ENCODE measurements at places on chromosomes 12 and 14.

GRCh38 chr14:24885410-24885913 lies 164.5 kb downstream of the STXBP6 start:
- DNase-seq: no peak

GRCh38 chr12:94969424-94969823 lies 34.1 kb downstream of the NDUFA12 start:
- no peak for DNase-seq

DNA sequence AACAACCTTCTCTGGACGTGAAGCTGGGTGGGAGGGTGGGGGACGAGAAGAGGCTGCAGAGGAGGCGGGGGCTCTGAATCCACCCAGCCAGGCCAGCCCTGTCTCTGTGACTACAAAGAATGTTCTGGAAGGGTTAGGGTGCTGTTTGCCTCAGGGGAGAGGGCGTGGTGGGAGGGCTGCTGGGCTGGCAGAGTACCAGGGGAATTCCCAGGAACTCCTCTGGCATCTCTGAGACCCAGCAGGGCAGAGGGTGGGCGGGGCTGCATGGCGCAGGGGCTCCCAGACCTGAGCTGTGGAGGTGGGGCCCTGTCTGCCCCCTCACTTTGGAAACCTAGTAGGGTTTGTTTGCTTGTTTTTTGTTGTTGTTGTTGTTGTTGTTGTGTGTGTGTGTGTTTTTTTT lies 45.5 kb upstream of the FZD10 start:
- DNase-seq: no peak

DNA sequence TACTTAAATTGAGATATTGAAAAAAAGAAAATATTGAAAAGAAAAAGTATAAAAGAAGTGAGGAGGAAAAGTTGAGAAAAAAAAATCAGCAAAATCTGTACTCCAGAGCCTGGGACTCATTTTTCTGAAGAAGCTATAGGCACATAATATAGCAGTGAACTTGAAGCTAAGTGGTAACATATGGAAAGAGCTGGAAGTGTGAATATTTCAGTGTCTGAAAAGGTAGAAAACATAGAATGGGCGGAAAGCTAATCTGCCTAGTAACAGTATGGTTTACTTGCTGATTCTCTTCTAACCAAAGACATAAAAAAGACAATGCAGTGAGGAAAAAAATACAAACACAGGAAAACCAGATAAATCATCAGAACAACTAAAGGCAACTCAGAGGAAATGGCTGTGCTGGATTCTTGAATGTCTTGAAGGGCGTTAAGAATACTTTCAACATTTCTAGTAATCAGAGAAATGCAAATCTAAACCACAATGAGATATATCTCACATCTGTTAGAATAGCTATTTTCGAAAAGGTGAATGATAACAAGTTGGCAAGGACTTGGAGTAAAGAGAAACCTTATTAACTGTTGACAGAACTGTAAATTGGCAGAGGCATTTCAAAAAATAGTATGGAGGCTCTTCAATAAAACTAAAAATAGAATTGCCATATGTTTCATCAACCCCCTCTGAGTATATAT lies 784.6 kb downstream of the LRFN5 start:
- no peak for DNase-seq

DNA sequence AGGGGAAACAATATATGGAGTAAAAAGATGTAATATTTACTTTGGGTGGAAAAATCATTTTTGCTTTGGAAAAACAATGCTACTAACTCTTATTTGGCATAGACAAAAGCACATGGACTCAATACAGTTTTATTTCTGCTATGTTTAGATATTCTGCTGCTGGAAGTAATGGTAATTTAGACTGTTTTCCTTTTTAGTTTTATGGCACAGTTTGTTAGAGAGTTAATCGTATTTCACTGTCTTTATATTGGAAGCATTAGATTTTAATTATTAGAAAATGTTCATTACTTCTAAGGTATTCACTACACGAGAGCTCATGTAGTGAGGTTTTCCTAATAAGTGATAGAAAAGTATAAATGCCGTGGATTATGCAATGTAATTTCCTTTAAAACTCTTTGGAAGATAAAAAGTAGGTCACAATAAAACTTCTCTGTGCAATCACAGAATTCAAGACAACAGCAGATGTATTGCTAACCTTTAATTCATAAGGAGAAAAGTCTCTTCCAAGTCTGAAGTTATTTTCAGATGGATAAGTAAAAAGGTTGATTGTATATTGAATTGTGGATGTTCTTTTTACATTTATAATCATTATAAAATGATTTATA lies 851.8 kb downstream of the TMTC2 start:
- DNase-seq: no peak

- DNase-seq: no peak
Observed at GRCh38 chr14:80310938-80311750, 99.8 kb upstream of the DIO2 start.

GRCh38 chr14:92737619-92738188 lies 10.7 kb downstream of the LGMN start:
- no peak for DNase-seq

DNA sequence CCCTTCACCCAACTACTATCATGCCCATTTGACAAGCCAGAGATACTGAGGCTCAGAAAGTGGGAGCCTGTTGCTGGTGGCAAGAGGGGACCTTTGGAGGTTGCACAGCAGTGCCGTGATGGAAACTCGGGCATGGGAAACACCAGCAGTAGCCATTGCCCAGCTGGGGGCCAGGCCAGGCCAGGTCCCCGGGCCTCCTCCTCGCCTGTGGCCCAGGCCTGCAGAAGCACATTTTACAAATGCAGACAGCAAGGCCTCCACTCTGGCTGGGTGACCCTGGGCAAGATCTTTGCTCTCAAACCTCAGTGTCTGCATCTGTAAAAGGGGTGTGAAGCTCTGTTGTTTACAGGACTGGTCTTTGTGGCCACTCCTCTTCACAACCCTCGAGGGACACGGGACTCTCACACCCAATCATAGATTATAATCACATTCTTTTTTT lies 4.5 kb upstream of the SH2B3 start:
- DNase-seq: no peak

- no peak for DNase-seq
Observed at GRCh38 chr14:33948145-33948868, 2.6 kb downstream of the EGLN3 start.
